NCI-H345 (cell line): ENCODE measurements at places on chromosomes 7 and 10.

DNA sequence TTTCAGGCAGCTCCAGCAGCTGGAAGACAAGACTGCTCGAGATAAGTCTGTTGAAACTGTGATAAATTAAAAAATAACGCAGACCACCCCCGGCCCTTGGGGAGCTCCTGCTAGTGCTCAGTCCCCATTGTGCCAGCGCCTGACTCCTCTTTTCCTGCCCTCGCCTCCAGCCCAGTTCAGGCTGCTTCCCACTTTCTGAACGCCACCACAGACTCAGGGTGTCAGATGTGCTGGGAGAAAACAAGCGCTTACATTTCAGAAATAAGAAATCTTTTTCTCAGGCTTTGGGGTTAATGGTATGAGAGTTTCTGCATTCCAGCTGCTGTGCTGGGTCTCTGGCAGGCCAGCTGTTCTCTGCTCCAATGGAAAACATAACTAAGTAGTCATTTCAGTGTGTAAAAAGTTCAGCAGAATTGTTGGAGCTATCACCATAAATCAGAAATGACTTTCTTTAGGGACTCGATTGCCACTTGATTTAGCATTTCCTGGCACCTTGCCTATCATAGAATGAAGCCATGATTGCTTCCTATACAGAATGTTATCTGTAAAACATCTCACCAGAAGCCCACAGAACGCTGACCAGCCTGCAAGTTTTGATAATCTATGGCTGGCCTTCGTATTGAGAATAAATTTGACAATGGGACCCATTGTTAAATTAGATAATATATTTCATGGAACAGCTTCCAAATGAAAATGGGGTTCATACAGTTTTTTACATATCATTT lies 257.0 kb upstream of the ZNF32 start:
- no peak for DNase-seq

DNA sequence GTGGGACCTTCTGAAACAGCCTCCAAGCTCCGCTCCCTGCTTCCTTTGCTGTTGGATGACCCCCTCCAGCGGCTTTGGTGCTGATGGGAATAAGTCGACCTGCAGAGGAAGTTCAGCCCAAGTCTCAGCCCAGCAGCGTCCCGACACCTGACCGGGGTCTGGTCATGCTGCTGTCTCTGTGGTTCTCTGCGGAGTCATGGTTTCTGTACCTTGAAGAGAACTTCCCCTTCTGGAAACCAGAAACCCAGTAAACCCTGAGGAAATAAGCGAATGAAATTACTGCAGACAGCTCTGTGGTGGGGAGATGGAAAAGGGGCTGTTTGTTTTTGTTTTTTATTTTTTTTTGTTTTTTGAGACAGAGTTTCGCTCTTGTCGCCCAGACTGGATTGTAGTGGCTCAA lies 18.3 kb upstream of the ZNF12 start:
- no peak for DNase-seq

GRCh38 chr7:46168671-46169383 lies 247.8 kb upstream of the IGFBP3 start:
- DNase-seq = no peak

GRCh38 chr10:48291190-48291589 lies 15.3 kb upstream of the MAPK8 start:
- DNase-seq = no peak

DNA sequence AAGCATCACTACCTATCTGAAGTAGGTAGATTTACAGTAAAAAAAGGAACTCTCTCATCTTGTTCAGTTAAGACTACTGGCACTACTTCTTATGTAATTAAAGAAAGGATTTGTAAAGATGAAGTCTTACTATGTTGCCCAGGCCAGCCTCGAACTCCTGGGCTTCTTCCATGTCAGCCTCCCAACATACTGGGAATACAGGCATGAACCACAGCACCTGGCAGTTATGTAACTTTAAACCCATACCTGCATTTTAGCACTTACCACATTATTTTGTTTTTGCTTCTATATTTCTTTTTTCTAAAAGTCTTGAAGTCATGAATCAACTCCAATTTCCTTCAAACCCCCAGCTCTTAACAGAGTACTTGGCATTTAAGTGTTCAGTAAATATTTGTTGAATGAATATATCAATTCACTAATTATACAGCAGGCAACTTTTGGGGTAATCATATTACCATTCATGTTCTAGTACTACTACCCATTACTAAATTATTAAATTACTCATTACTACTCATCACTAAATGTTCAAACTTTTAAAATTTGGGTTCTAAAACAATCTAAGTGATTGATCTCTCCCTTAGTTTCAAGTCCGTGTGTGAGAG lies 31.6 kb upstream of the CCDC71L start:
- no peak for DNase-seq

- DNase-seq = no peak
These were observed 3.9 kb upstream of the DEPP1 start for GRCh38 chr10:44982496-44982895.

- DNase-seq = no peak
These were observed 53.4 kb downstream of the FOXL3 start for GRCh38 chr7:343227-343822.

- DNase-seq = no peak
These were observed 55.5 kb downstream of the TES start for GRCh38 chr7:116265881-116266280.

- DNase-seq = no peak
These were observed 123.9 kb upstream of the ZMIZ1 start for GRCh38 chr10:78944723-78945312.

DNA sequence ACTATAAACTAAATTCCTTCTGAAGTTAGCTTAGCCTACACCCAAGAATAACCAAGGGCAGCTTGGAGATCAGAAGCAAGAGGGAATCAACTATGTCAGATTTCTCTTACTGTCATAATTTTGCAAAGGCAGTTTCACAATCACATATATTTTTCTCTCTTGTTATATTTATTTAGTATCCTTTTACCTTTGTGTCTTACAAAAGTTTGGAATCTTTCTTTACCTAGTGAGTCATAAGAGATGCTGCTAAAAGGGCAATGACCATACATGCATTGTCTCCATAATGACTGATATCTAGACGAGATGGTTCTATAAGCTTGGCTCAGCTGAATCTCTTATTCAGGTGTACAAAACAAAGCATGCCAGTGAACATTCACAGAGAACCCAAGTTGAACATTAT lies 61.1 kb downstream of the PPP1R17 start:
- no peak for DNase-seq

GRCh38 chr7:102860351-102860811 lies 52.4 kb upstream of the LRRC17 start:
- no peak for DNase-seq

- no peak for DNase-seq
These were observed 223.6 kb downstream of the RELN start for GRCh38 chr7:103765901-103766300.

DNA sequence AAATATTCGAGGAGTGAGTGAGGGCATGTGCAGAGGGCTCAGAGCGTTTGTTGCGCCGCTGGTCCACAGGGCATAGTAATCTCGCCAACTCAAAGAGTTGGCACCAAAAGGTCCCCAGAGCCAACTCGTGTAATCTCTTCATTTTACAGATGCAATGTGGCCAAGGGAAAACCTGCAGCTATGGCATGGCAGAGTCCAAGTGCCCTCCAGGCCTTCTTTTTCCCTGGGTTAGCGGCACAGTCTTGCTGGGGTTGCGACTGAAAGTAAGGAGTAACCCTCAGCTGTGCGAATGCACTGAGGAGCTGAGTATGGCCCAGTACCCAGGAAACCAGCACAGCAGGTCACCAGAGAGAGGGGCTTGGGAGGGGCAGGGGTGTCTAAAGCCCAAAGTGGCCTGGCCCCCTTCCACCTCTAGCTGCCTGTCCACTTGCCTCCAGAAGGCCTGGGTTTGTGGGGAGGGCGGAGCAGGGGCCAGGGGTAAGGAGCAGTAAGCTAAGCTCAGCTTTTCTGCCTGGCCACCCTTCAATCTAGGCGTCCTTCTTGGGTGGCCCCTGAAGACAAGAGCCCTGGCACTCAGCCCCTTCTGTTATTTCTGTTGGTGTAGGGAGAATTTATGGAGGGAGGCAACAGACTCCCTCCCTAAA lies 3.3 kb upstream of the GAD2 start:
- DNase-seq = no peak

GRCh38 chr7:84176716-84177115 lies 17.9 kb downstream of the SEMA3A start:
- no peak for DNase-seq

DNA sequence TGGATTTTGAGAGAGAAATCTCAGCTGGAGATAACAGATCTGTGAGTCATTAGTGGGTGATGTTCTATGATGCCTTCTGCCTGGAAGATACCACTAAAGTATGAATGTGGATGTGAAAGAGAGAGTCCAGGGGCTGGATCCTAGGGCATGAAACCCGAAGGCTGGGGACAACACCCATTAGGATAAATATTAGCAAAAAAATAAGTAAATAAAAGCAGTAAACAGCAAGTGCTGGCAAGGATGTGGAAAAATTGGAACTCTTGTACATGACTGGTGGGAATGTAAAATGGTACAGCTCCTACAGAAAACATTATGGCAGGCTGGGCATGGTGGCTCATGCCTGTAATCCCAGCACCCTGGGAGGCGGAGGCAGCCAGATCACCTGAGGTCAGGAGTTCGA lies 16.6 kb upstream of the MGMT start:
- no peak for DNase-seq

GRCh38 chr10:114173603-114173920 lies 441 bp downstream of the CCDC186 start:
- DNase-seq = no peak

- DNase-seq = no peak
These were observed 134.7 kb downstream of the DGKB start for GRCh38 chr7:14767716-14768425.
